Hematopoietic multipotent progenitor cell treated with erythropoietin and hydrocortisone succinate and interleukin-3 and kit ligand, for 4 days (in vitro differentiated cells): ENCODE measurements at places on chromosomes 6 and 20.

- DNase-seq = peak; percentile 91
These were observed 59.4 kb downstream of the GFOD1 start for GRCh38 chr6:13427801-13428582.

DNA sequence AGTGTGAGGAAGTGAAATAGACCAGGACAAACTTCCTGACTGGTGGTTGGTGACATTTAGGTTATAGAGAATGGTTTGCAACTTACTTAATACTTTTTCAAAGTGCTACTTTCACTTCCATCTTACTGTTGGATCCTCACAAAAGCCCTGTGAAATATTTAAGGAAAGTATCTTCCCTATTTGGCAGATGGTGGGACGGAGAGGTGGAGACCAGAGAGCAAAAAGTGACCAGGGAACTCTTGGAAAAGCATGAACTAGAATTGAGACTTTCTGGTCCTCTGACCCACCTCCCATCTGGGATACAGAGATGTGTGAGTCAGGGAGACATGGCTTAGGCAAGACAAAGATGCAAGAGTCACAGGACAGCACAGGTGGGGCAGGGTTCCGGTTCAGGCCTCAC lies 3.0 kb downstream of the TRIM10 start:
- DNase-seq = no peak

DNA sequence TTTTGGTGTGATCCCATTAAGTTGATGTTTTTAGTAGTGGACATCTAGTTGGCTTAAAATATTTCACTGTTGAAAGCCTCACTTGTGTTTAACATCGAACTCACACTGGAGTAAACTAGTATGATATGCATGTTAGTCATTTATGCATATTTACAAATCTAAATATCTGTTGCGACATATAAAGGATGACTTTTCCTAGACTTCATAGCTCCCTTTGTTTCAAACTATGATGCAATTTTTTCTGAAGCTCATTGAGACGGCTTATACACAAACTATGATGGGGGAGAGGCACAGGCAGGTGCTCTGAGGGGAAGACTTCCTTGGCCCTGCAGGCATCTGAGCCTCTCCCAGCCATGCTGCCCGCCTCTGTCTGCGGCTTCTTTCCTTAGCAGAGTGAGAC lies 11.8 kb upstream of the FOXC1 start:
- DNase-seq = no peak

- DNase-seq = peak; percentile 43
These were observed 4.2 kb downstream of the MAPRE1 start for GRCh38 chr20:32823737-32824588.

- DNase-seq = no peak
These were observed 190.6 kb downstream of the ZNF217 start for GRCh38 chr20:53403029-53403428.

- DNase-seq = no peak
These were observed 74.0 kb downstream of the MDGA1 start for GRCh38 chr6:37623666-37624065.

- DNase-seq = peak; percentile 4
These were observed 103.7 kb downstream of the MYO6 start for GRCh38 chr6:75852721-75853120.

- DNase-seq = no peak
These were observed 23.9 kb upstream of the NAA20 start for GRCh38 chr20:19992996-19993908.

DNA sequence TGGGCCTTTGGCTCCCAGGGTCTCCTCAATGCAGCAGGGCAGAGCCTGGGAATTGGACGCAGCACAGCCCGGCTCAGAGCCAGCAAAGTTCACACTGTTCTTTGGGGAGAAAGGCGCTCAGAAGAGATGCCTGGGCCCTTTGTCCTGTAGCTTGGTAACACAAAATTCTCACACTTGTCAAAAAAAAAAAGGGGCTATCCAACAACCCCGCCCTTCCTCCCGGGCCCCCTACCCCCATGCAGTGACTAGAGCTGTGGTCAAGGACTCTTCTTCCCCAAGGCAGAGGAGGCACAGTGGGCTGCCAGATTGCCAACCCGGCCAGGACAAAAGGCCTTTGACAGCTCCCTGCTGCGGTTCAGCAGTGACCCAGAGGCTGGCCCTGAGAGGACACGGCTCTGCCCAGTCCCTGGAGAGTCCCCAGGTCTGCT lies 2.0 kb downstream of the NKAIN4 start:
- no peak for DNase-seq

DNA sequence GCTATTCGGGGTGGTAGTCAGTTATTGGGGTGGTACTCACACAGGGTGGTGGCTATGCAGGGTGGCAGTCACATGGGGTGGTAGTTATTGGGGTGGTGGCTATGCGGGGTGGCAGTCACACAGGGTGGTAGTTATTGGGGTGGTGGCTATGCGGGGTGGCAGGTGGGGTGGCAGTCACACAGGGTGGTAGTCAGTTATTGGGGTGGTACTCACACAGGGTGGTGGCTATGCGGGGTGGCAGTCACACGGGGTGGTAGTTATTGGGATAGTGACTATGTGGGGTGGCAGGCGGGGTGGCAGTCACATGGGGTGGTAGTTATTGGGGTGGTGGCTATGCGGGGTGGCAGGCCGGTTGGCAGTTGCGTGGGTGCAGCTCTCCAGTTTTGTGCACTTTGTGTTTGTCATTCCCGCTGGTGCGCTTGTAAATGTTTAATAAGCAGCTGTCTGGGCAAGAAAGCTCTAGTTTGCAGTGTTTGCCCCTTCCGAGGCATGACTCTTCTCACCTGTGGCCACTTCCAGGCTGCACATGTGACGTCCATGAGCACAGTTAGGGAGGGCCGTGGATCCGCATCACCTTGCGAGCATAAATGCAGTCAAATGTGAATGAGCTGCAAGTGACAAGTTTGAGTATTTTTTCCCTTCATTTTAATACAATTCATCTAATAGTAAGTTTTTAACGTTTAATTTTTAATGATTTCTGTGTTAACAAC lies 219.0 kb upstream of the CST7 start:
- no peak for DNase-seq

- no peak for DNase-seq
These were observed 60.4 kb downstream of the SULF2 start for GRCh38 chr20:47724910-47725247.

DNA sequence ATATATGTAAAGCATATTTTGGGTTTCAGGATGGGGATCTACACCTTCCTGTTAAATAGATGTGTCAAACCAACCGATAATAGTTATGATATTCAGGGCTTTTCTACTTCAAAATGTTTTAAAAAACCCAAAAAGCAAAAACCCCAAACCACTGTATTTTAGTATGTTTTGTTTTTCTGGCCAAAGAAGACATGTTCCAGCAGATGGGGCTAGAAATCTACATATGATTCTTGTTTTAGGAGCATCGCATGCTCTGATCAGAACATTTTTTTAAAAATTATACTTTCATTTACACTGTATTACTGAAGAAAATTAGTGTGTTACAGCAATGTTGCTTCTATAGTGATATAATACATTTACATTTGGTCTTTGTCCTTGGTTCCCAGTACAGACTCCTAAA lies 11.0 kb downstream of the RMND1 start:
- DNase-seq = peak; percentile 64

- DNase-seq = peak; percentile 71
These were observed at the start of gene SRC for GRCh38 chr20:37345339-37346235. Gene SRC (plus strand): TSS chr20:37346140. CDS start chr20:37384154, 38,014 bp downstream.

- no peak for DNase-seq
These were observed 63.0 kb downstream of the LYRM2 start for GRCh38 chr6:89575562-89575960.

DNA sequence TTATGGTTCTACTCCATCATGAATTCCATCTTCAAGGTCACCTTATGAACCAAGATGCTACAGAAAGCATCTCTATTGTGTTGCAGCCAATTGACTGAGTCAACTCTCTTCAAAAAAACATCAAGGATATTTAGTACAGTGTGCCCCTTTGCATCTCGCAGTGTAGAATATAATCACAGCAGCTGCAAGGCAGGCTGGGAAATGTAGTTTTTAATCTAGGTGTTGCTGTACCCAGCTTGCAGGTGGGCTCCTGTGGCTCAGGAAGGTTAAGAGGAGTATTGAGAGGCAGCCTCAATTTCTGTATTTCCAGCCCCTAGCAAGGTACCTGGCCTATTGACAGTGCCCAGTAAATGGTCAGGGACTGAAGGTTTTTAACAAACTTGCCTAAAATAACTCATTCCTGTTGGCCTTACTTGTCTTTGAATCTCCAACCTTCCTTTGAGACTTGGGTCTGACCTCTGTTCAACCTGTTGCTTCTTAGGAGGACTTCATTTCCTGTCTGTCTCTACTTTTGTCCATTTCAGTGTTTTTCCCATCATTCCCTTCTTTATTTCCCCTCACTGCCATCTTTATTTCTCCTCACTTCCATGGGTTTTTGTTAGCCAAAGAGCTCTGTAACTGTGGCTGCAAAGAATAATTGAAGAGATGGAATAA lies 150.5 kb downstream of the DNAH8 start:
- no peak for DNase-seq

DNA sequence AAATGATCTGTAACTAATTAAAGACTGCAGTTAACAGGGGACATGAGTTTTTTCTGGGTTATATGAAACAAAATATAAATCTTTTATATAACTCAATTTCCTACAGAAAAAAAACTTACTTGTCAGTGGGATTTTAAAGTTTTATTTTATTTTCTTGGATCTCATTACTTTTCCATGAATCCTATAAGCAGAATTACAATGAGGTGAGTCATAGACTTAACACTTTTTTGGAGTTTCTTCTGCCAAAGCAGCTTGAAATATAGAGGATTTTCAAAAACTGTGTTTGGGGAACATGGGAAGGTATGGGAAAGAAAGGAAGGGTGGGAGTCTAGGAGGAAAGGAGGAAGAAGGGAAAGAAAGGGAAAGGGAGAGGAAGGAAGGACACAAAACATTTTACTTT lies 130.7 kb downstream of the AIG1 start:
- no peak for DNase-seq

DNA sequence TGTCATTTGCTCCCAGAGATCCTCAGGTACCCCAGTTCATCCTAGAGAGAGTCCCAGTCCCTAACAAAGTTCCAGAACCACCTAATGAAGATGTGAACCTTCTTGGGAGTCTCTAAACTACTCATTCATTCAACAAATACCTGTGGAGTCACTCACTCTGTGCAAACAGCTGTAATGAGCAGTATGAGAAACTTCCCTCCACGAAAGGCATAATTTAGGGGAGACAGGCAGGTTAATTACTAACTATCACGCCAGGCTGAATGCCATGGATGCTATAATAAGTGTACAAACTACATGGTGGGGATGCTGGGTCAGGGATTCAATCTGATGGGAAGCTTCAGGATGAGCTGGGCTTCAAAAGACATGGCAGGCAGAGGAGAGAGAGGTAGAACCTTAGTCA lies 70.1 kb upstream of the AFDN start:
- DNase-seq = no peak

- DNase-seq = no peak
These were observed 119.1 kb upstream of the SLC2A12 start for GRCh38 chr6:134171517-134171916.

DNA sequence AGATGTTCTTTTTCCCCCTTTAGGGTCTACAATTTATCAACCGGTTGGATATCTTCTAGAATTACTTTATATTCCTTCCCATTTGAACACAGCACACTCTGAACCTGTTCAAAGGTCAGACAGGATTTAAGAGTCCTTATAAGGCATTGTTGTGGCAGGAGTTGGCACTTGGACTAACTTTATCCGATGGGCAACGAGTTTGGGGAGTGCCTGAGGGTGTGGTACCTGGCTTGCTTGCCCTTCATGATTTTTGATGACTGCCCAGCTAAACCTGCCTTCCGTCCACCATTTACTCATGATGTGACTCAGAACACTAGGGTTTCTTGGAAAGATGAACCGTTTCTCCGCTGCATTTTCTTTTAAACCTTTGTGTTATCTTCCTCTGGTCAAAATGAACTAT lies 285.2 kb downstream of the FOXC1 start:
- no peak for DNase-seq

GRCh38 chr6:118280210-118280609 lies 267.9 kb upstream of the PLN start:
- no peak for DNase-seq

- peak; percentile 9 for DNase-seq
These were observed 100.3 kb downstream of the EDN3 start for GRCh38 chr20:59400708-59401107.

- DNase-seq = no peak
These were observed 591.5 kb downstream of the RFPL4B start for GRCh38 chr6:112938650-112939049.

GRCh38 chr20:45187693-45188092 lies 13.0 kb downstream of the PI3 start:
- DNase-seq = no peak

DNA sequence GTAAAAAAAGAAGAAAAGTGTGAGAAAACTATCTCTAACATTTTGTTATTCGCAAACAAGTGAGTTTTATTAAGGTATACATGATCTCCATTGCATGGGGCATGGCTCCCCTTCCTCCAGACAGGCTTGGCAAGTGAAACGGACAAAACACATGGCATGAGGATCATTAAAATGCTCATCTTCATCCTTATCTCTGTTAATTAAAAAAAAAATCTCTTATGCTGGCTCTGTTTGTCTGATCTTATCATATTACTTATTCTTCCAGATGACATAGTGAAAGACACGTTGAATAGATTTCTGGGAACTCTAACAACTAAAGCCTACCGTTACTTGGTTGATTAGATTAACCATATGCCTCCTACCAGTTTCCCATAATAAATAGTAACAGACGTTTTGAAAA lies 89.4 kb downstream of the CLVS2 start:
- DNase-seq = no peak

GRCh38 chr6:129314575-129314974 lies 395.4 kb downstream of the ARHGAP18 start:
- DNase-seq = no peak

- DNase-seq = no peak
These were observed 9.2 kb downstream of the ATG5 start for GRCh38 chr6:106316375-106316766.

GRCh38 chr6:118775381-118775780 lies 118.6 kb upstream of the ASF1A start:
- DNase-seq = no peak

GRCh38 chr20:24147961-24148360 lies 159.4 kb upstream of the GGTLC1 start:
- no peak for DNase-seq

GRCh38 chr6:134472046-134472445 lies 154.1 kb upstream of the SGK1 start:
- DNase-seq = no peak

- DNase-seq = peak; percentile 65
These were observed 67.9 kb upstream of the RNF24 start for GRCh38 chr20:4083098-4083865.

DNA sequence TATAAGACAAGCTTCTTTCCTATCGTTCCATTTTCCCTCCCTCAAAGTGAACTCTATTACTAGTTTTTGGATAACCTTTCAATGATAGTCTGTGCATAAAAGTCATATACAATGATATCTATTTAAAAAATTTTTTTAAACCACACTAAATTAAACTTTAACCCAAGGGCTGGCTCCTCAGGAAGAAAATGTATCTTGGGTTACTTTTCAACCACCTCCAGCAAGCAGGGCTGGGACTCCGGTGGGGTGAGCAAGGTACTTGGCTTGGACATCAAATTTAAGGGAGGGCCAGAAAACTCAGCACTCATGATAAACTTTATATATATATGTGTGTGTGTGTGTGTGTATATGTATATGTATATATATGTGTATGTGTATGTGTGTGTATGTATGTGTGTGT lies 13.9 kb upstream of the PPP1R3G start:
- no peak for DNase-seq

GRCh38 chr6:169784821-169785340 lies 33.5 kb downstream of the ERMARD start:
- no peak for DNase-seq
